ENCODE measurements at places on chromosomes 3 and 15.

GRCh38 chr3:32454111-32454510 lies 48.5 kb downstream of the CMTM6 start:
- DNase-seq = no peak

DNA sequence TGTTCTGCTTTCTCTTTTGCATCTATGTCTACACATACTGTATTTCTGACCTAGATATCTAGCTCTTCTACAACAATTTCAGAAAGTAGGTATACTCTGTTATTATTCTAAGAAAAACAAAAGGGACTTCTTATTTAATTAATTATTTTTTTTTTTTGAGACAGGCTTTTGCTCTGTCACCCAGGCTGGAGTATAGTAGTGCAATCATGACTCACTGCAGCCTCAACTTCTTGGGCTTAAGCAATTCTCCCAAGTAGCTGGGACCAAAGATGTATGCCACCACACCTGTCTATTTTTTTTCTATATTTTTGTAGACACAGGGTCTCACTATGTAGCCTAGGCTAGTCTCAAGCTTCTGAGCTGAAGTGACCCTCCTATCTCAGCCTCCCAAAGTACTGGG lies 130.6 kb downstream of the MBNL1 start:
- DNase-seq = no peak

GRCh38 chr15:79689030-79689429 lies 207.8 kb downstream of the MTHFS start:
- no peak for DNase-seq

- no peak for DNase-seq
Observed at GRCh38 chr15:40091861-40092255, 16.8 kb downstream of the BMF start.

DNA sequence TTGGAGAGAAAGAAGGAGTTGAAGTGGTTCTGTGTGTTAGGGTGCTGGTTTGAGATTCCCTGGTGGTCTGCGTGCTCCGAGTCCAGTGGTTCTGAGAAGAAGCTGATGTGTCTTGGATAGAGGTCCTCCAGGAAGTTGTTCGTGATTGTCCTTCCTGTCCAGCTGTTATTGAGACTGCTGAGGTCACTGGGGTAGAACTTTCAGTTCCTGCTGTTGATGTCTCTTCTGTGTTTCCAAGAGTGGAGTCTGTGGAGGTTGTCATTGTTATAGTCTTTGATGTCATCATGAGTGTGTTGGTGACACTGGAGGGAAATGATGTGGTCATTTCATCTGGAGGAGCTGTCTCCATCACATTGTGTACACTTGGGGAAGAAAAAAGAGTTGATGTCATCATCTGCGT lies 20.8 kb downstream of the MUC4 start:
- no peak for DNase-seq

GRCh38 chr3:181987736-181988135 lies 276.0 kb downstream of the SOX2 start:
- no peak for DNase-seq
